Activated naive CD4-positive, alpha-beta T cell treated with anti-CD3 and anti-CD28 coated beads for 36 hours (primary cell): ENCODE measurements at places on chromosomes 3 and 15. TPM values are rescaled to one million over a fixed set of nuclear protein-coding genes. Genes with fewer than 3 reads are reported as not detected.

The TRIM71 gene
- 0.02 TPM for total RNA-seq

The CMTM8 gene
- total RNA-seq, result 16.0 TPM

The COLQ gene
- total RNA-seq, result 0.62 TPM

The SOX14 gene
- total RNA-seq, result not detected

The MAGEL2 gene
- total RNA-seq, result not detected

The SLC24A5 gene
- not detected for total RNA-seq

The PAQR5 gene
- total RNA-seq, result 0.19 TPM

The ZDHHC23 gene
- total RNA-seq, result 5.4 TPM

The APOD gene
- total RNA-seq, result 0.44 TPM

The LARP6 gene
- not detected for total RNA-seq

The CLEC3B gene
- not detected for total RNA-seq

The MORC1 gene
- not detected for total RNA-seq

The MNS1 gene
- 0.67 TPM for total RNA-seq

The TPRG1 gene
- total RNA-seq, result 1.0 TPM

The TNFAIP8L3 gene
- total RNA-seq, result not detected

The MLH1 gene
- 95.3 TPM for total RNA-seq

The CP gene
- total RNA-seq, result not detected

The ISLR gene
- not detected for total RNA-seq

The PRR20G gene
- not detected for total RNA-seq

The ALG3 gene
- total RNA-seq, result 31.0 TPM

The LRRIQ4 gene
- 0.12 TPM for total RNA-seq

The LTK gene
- total RNA-seq, result not detected

The SLC2A2 gene
- not detected for total RNA-seq

The IGF2BP2 gene
- 0.44 TPM for total RNA-seq

The STARD5 gene
- total RNA-seq, result 11.7 TPM

The NEK10 gene
- total RNA-seq, result 0.26 TPM

The SYNPR gene
- total RNA-seq, result not detected

The SEMA5B gene
- not detected for total RNA-seq

The SH2D7 gene
- total RNA-seq, result not detected
